ENCODE measurements at places on chromosomes 13 and 19.

DNA sequence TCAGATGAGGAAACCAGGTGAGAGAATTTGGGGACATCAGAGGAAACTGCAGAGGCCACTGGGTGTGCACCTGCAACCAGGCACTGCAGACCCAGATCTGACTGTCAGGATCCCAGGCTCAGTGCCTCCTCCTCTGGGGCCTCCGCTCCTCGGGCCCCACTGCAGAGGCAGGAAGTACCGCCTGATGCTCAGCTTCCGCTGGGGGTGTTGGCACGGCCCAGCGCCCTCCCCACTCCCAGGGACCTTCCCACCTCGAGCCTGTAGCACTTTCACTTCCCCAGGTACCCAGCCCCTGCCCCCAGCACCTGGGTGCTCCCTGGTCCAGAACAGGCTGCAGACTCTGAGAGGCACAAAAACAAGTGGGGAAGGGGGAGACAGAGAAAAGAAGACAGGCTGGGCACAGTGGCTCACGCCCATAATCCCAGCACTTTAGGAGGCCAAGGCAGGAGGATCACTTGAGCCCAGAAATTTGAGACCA lies 1.4 kb upstream of the CD37 start:
- DNase-seq = no peak

DNA sequence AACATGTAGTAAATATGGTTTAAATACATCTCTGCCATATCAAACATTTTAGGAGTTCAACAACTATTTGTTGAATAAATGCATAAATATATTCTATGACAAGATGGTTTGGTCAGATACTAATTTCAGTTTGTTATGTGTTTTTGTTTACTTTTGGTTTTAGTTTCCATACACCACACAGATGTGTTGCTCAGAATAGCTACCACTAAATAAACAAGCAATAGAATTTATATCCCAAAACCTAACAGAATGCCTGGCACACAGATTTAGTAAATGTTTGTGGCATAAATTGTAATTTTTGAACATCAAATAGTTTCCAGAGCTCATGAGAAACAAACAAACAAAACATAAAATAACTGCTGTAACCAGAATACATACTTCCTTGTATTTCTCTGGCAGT lies 126.8 kb upstream of the ATXN8OS start:
- DNase-seq = no peak

GRCh38 chr19:5774921-5775320 lies 9.6 kb downstream of the PRR22 start:
- DNase-seq = no peak

DNA sequence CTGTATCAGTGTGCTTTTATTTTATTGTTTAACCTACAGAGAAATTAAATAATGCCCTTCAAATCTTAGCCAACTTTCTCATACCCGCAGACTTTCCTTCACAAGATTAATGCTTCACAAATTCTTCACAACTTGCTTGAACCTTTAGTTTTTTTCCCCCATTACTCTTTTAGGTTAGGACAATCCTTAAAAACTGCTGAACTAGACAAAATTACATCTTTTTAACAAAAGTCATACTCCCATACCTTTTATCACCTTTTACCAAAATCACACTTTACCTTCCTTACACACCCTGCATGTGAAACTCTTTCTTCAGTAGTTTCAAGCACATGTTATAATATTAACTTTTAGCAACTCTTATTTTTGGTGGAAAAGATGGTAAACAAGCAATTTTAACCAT lies 58.5 kb downstream of the SCGB2B2 start:
- DNase-seq = no peak

- no peak for DNase-seq
Observed at GRCh38 chr19:23283925-23284324, 33.7 kb upstream of the ZNF724 start.

- no peak for DNase-seq
Observed at GRCh38 chr13:52812941-52813340, 35.5 kb downstream of the PCDH8 start.

DNA sequence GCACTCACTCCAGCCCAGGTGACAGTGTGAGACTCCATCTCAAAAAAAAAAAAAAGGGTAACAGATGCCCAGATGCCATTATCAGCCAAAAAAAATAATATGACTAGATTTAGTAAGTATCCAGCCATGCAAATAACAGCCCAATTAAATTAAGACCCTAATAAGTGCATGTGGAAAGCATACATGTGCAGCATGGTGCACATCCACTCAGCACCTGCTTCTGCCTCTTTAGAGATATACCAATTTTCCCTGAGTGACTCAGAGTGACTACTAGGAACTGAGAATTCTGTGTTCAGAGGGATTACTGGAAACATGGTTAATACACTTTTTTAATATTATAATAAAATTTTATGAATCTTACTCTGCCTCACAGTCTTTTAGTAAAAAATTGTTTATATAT lies 29.8 kb upstream of the ZNF675 start:
- DNase-seq = no peak
